ENCODE measurements at places on chromosomes 5 and 9.

GRCh38 chr5:176400382-176401156 lies 12.0 kb downstream of the HIGD2A start:
- no peak for DNase-seq

GRCh38 chr5:155591273-155591672 lies 577.7 kb downstream of the KIF4B start:
- DNase-seq = no peak

DNA sequence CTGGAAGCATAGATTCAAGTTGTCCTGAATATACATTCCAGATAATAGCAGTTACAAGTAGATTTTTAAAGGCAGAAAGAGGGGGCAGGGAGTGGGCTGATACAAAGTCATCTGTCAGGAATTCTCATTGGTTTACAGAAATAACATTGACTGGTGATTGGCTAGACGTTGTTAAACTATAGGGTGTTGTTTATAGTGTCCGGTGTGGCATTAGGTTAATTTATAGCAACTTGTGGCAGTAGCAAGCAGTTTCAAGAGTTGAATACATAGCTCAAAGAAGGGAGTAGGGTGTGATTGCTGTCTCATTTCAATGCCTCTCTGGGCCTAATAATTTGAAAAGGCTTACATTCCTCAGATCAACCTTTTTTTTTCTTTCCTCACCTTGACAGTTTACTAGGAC lies 10.7 kb upstream of the POC5 start:
- no peak for DNase-seq

- DNase-seq = peak; percentile 80
These were observed 124.6 kb downstream of the GPBP1 start for GRCh38 chr5:57298295-57298984.

- no peak for DNase-seq
These were observed 140.5 kb upstream of the COL5A1 start for GRCh38 chr9:134500931-134501760.

DNA sequence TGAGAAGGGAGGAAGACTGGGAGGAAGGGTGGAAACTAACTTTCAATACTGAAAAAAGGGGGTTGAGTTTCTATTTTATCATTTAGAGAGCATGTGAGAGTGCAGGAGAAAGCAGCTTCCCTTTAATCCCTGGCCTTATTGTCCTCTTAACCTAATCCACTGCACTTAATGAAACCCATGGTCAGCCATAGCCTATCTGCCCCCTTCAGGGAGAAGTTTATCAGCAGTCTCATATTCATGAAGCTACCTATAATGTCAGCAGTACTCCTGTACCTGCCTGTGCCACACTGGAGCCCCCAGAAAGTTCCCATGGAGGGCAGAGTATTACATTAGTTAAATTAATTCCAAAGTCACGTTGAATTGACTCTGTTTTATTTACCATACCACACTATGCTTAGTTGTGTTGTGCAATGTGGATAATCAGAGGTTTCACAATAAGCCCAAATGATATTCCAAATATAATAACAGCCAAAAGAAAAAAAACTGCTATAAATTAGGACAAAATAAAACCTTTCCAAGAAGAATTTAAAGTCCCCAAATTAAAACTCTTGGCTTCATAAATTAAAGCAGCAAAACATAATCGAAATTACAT lies 62.9 kb downstream of the MUSK start:
- no peak for DNase-seq

GRCh38 chr9:98989036-98990000 lies 45.6 kb downstream of the COL15A1 start:
- DNase-seq = no peak

DNA sequence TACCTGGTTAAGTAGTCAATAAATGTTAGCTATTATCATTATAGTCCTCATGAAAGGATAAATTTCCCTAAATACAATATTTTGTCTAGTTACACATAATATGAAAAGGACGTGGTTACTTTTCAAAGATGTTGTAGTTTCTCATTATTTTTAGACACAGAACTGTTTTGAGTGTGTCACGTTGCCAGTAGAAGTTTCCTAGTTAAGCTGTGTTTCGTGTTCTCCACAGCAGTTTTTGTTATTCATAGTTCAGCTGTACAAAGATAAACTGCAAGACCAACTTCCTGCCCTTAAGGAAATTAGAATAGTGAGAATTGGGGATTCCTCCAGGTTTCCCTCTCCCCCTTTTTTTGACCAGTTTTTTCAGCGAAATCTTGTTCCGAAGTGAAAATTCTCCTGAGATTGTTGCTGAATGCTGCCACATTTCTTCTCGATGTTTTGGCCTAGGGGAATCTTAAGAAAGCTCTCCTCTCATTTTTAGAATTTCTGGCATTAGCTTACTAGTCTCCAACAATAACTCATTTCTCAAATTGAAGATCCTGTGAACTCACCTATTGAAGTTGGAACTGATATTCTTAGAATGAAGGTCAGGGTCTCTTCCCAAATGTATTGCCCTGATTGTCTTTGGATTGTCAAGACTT lies 176.1 kb downstream of the PAM start:
- no peak for DNase-seq

GRCh38 chr9:115694014-115694413 lies 459.6 kb upstream of the PAPPA start:
- DNase-seq = peak; percentile 72

- no peak for DNase-seq
These were observed 111.0 kb downstream of the DNAH5 start for GRCh38 chr5:13833440-13833839.

- DNase-seq = no peak
These were observed 65.8 kb downstream of the ERAP1 start for GRCh38 chr5:96741891-96742309.

DNA sequence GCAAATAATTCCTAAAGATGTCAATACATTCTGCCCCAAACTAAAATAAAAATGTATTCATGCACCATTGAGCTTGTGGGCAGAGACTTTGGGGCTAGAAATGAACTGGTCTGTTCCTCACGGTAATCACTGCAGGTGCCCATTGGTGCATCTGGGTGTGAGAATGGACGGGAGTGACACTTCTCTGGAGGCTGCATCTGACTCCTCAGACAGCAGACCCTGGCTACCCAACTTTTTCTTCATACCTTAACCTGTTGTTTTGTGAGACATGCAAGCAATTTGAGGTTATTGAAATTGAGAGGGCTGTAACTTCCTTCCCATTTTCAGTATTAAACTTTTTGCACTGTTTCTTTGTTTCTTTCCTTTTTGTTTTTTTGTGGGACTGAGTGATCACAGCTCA lies 333.4 kb downstream of the ICE1 start:
- DNase-seq = no peak

DNA sequence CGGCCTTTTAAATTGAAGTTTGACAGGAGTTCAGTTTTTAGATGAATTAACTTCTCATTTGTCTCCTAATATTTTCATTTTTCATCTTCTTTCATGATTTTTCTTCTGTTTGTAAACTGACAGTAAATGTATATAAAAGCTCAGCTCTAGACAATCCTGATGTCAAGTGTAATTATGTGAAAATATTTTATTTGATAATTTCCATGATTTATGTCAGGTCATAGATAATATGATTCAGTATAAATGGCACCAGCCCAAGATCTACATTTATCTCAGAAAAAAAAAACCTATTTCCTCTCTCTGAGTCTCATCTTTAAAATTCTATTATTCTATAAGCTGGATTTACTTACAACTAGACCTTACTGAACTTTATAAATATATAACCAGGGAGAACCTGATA lies 115.7 kb downstream of the MUSK start:
- no peak for DNase-seq

- DNase-seq = no peak
These were observed 717.1 kb downstream of the SEMA5A start for GRCh38 chr5:8828596-8829322.

DNA sequence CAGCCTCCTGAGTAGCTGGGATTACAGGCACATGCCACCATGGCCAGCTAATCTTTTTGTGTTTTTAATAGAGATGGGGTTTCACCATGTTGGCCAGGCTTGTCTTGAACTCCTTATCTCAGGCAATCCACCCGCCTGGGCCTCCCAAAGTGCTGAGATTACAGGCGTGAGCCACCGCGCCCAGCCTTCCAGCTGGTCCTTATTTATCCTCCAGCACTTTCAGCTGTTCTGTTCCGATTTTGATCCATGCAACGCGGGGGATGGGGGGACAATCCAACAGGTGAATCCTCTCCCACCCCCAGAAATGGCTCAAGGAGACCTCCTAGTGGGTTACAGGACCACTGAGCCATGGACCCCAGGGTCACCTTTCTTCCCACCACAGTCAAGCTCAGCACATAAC lies 14.7 kb upstream of the CDKN2AIPNL start:
- DNase-seq = peak; percentile 30

DNA sequence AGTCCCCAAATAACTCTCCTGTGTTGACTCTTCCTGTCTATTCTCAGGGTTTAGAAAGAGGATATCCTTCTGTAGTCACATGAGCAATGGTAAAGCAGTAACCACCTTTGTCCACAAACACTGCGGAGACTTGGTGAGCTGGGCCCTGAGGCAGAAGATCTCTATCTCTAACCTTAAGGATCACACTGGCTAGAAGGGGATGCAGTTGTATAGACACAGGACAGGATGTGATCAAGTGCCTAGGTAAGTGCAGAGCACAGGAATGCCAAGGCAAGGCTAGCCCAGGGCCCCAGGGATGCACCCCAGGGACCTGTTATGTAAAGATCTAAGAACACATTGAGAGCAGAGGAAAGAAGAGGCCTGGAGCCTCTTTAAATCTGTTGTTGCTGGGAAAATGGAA lies 610.5 kb downstream of the IRX1 start:
- DNase-seq = no peak

DNA sequence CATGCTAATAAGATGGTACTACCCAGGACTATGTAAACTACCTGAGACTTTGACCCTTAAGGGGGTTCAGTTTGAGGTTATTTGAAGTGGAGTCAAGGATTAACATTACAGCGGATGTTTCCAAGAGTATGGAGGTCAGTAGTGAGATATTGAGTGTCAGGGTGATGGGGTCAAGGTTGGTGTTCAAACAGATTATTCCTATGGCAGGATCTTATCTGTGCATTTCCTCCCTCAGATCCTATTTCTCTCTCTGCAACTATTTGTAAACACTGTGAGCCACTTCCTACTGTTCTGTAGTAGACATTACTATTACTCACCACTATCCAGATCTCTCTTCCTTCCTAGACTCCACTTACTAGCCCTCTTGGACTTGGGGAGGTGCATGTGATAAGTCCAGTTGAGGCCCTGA lies 54.0 kb upstream of the STOM start:
- DNase-seq = no peak

DNA sequence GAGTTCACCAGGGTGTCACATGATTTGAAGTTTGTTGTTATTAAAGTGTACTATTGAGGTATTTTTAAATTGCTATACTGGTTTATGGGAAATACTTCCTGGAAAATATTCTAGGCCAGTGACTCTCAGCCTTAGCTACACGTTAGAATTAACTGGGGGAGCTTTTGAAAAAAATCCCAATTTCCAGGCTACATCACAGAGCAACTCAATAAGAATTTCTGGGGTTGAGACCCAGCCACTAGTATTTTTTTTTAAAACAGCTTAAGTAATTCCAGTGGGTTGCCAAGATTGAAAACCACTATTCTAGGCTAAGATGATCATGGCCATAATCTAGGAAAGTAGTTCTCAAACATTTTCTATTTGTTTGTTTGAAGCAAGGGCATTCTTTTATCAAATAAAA lies 142.9 kb upstream of the GRIA1 start:
- DNase-seq = no peak

DNA sequence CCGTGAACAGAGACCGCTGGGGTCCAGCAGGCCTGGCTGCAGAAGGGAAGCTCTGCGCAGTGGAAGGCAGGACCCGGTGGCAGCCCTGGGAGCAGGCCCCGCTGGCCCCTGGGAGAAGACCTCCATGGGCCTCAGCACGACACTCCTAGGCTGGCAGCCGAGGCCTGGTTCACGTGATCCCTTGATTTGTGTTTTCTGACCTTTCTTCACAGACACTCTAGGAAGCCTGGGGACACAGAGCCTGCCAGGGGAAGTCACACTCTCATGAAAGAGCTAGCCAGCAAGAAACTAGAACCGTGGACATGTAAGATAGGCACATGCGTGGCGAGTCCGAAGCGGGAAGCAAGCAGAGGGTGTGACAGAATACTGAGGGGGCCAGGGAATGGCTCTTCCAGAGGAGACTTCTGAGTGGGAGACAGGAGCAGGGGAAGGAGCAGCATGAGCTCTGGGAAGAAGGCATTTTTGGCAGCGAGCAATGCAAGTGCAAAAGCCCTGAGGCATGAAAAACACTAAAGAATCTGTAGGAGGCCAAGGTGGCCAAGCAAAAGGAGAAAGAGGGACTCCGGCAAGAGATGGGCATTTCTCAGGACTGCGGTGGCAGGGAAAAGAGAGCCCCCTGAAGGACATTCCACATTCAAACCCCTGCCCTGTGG lies 26.6 kb upstream of the IL17B start:
- DNase-seq = no peak

GRCh38 chr5:36057386-36057785 lies 9.3 kb downstream of the UGT3A2 start:
- no peak for DNase-seq

GRCh38 chr9:98552331-98552730 lies 156.4 kb downstream of the GABBR2 start:
- no peak for DNase-seq

GRCh38 chr5:135482381-135482933 lies 30.3 kb upstream of the TIFAB start:
- DNase-seq = peak; percentile 75

DNA sequence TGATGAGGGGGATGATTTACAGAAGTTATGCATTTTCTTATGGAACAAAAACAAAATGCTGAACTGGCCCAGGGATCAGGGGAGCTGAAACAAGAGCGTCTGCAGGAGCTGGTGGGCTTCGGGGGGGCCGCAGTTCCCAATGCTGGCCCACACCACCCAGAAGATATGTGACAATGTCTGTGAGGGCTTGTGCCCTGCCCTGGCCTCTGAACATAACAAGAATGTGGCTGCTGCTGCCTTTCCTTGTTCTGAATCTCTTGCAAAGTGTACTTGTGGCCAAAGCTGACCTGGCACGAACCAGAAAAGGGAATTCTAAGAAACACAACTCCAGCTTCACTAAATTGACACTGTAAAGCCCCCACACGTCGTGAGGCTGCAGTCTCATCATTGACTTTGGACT lies 66.7 kb downstream of the SEC61B start:
- no peak for DNase-seq

DNA sequence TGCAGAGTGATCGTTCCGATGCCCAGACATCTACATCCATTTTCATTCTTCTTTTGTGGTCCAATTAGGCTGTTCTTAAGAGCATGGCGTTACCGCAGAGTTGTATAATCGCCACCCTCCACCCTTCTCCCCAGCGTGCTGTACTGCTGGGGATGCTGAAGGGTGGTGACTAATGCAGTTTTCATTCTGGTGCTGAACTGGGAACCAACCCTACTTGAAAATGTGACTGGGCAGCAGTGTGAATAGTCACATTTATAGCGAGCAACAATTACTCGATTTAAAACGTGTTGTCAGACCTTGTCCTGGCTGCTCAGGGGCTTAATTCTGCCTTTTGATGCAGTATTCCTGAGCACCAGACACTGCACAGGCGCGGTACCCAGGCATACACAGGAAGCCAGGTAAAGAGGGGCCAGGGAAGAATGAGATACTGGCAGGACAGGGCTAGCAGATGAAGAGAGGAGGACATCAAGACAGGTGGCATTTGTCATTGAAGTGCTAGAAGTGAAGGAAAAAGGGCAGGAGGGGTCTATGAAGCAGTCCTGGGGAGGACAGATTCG lies 719 bp upstream of the ISCA1 start:
- no peak for DNase-seq

GRCh38 chr9:128276574-128277270 lies 646 bp downstream of the SWI5 start:
- no peak for DNase-seq

- DNase-seq = no peak
These were observed 2.9 kb upstream of the OR13C2 start for GRCh38 chr9:104608336-104608735.

Data from WERI-Rb-1 (cell line).